Activated CD8-positive, alpha-beta memory T cell treated with anti-CD3 and anti-CD28 coated beads for 1 hour (primary cell): ENCODE measurements at places on chromosomes 7 and 10.

DNA sequence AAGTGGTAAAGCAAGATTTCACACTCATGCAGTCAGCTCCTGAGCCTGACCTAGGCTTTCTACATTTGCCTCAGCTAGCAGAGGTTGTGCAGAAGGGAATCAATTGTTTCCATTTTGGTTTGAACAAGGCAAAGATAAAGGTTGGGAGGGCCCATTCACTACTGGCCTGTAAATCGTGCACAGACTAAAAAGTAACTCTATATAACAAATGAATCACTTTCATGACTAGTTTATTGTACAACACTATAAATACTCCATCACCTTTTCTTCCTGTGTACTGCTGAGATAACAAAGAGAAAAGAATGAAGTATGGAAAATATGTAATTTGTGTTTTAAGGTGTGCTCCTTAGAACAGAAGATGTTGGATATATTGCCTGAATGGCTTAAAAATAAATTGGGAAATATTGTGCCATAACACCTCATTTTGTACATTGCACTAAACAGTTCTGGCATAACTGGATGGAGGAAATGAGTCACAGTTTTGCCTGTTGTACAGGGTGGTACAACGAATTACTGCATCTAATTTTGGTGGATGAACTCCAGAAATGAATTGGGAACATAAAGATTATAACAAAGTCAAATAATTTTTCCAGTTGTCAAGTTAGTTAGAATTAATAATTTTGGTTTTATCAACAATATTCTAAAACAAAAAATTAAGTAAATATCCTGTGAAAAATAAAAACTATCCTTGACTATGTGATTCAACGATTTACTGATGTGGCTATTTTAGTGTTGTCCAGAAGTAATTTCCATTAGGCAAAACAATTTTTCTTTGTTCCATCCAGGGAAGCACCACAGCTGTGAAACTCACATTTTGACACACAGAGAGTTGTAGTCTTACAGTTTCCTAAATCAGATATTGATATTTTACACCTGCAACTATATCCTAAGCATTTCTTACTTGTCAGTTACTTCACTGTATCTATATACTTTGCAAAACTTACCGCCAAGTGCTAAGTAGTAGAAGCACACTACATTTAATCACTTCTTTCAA is 18.0 kb downstream of the SEMA3C start:
- DNase-seq, result no peak

DNA sequence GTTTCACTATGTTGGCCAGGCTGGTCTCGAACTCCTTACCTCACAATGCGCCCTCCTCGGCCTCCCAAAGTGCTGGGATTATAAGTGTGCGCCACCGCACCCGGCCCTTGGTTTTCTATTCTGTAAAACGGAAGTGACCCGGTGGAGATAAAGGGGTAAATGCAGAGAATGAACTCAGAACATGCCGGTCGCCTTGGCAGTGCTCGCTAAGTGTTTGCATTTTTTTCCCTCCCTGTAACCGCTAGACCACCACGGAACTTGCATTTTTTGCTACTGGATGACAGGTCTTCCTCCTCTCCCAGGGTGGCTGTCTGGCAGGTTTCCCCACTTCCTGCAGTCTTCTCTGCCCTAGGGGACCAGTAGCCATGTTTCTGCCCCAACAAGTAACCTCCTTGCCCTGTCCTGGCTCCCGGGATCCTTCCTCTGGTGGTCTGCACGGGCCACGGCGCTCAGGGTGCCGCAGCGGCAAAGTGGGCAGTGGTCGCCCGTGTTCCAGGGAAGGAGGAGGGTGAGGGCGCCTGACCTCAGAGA is 18.8 kb upstream of the GNA12 start:
- DNase-seq, result no peak

- DNase-seq, result no peak
These were observed 144.0 kb upstream of the ITGB1 start for GRCh38 chr10:33102071-33102470.

- no peak for DNase-seq
These were observed 277.6 kb downstream of the KCNMA1 start for GRCh38 chr10:77359950-77360520.

GRCh38 chr7:37765872-37766525 is 82.4 kb upstream of the NME8 start:
- no peak for DNase-seq

DNA sequence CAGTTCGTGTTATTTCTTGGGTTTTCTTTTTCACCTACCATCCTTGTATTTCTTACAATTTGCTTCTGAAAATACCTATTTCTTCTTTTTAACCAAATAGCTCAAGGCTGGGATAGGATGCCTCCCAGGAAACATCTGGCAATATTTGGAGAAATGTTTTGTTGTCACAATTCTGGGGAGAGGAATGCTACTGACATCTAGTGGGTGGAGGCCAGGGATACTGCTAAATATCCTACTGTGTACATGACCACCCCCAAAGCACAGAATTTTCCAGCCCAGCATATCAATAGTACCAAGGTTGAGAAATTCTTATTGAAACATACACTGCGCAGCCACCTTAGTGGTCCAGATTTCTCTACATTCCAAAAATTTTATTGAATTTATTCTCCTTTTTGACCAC is 55.5 kb downstream of the CNTNAP2 start:
- DNase-seq, result no peak

DNA sequence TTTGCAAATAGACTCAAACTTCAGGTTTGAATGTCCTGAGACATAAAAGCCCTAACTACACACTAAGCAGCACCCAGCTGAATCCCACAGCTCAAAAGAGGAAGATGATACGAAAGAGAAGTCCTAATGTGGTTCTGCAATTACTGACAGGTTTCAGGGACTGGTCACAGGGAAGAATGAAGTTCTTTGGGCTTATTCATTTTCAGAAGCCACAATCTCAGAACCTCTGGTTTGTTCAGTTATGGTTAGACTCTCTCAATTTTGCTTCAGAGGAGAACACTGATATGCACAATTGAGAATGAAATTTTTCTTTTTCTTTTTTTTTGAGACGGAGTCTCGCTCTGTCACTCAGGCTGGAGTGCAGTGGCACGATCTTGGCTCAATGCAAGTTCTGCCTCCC is 94.6 kb upstream of the FAM180A start:
- no peak for DNase-seq

DNA sequence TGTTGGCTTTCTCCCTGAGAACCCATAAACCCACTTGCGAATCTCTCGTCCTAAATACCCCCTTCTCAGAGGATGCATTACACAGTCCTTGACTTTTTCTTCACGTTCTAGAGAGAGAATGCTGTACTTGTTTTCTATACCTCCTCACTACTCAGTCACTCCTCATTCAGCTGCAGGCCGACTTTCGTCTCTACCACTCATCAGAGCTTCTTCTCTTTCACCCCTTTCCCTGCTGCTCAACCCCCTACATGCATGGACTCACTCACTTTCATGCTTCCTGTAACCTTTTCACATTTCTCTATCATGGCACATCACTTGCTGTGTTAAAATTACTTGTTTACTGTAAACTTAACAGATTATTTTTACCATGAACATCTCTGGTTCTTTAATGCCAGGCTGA is 19.8 kb downstream of the MDFIC start:
- DNase-seq, result no peak

DNA sequence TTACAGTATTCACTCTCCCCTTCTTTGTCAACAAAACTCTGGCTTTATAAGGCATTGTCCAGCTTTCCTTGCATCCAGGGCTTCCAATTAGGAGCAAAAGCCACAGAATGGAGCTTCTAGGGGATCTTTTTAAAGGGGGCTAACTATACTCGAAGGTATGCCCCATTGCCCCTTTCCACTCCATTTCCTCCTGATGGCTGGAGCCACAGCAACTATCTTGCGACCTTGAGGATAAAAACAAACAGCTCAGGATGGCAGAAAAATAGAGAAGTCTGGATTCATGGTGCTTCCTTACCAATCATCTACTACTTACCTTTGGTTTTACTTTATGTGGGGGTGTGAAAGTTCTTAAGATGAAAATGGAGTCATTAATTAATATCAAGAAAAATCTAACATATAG is 206.3 kb upstream of the PODXL start:
- no peak for DNase-seq

DNA sequence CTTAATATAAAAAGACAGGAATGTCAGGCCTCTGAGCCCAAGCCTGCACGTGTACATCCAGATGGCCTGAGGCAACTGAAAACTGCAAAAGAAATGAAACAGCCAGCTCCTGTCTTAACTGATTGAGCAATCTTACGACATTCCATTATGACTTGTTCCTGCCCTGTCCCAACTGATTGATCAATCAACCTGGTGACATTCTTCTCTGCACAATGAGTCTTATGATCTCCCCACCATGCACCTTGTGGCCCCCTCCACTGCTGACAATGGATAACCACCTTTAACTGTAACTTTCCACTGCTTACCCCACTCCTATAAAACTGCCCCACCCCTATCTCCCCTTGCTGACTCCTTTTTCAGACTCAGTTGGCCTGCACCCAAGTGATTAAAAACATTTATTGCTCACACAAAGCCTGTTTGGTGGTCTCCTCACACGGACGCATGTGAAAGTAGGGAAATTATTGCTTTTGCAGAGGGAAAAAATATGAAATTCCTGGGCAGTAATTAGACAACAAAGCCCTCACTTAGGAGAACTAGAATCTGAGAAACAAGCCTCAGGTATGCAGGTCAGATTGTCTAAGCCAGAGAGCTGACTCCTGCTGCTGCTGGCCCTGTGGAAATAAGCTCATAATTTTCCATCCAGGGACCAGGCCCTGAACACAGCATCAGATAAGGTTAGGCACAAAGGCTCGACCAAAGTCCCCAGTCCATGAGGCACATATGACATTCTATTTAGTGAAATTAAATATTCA is 5.3 kb downstream of the CYP3A7 start:
- DNase-seq, result no peak

GRCh38 chr7:77747178-77747577 is 50.9 kb downstream of the RSBN1L start:
- DNase-seq, result no peak

DNA sequence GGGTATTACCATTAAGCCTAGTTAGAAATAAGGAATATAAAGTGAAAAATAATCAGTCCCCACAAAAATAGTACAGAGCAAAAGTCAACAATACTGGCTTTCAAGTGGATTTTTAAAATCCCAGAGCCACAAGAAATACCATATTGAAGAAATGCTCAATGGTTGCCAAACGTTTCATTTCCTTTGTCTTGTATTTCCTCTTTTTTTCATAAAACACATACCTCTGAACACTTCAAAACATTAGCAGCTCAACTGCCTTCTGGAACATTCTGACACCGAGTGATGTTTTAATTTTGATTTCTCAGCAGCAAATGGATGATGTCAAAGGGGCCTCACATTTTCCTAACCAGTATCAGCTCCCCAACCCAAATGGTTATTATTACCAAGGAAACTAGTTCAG is 10.5 kb downstream of the NOD1 start:
- DNase-seq, result no peak

GRCh38 chr7:37096341-37096740 is 352.3 kb downstream of the ELMO1 start:
- no peak for DNase-seq

DNA sequence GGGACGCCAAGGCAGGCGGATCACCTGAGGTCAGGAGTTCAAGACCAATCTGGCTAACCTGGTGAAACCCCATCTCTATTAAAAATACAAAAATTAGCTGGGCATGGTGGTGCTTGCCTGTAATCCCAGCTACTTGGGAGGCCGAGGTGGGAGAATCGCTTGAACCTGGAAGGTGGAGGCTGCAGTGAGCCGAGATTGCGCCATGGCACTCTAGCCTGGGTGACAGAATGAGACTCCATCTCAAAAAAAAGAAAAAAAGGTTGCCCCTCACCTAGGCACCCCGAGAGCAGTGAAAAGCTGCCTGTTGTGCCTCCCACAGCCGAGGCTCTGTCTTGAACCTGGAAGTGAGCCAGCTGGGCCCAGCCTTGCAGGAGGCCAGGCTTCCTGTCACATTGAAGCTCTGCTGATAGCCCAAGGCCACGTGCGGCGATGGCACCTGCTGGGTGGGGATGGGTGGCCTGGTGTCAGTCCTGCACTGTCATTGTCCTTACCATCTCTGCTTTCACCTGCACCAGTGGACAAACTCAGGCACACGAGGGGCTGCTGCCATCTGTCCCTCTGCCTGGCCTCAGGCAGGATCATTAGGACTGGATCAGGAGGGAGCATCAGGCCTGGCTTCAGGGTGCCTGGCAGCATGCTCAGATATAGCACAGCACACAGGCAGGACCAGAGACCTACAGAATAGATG is 37.8 kb downstream of the DNAJB12 start:
- DNase-seq, result no peak

GRCh38 chr10:6973899-6974298 is 393.8 kb upstream of the PRKCQ start:
- DNase-seq, result no peak

DNA sequence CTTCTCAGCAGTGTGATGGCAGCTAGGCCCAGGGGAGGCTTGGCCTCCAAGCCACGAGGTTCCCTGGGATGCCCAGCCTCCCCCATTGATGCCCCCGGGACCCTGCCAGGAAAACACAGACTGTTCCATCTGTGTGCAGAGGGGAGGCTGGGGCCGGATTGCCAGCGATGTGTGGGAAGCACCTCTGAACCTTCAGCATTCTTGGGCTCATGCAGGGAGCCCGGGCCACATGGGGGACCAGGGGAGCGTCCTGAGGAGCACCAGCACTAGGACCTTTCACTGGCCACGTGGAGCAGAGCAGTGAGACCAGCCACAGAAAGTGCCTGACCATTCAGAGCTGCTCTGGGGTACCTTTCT is 2.6 kb downstream of the IMPDH1 start:
- no peak for DNase-seq

DNA sequence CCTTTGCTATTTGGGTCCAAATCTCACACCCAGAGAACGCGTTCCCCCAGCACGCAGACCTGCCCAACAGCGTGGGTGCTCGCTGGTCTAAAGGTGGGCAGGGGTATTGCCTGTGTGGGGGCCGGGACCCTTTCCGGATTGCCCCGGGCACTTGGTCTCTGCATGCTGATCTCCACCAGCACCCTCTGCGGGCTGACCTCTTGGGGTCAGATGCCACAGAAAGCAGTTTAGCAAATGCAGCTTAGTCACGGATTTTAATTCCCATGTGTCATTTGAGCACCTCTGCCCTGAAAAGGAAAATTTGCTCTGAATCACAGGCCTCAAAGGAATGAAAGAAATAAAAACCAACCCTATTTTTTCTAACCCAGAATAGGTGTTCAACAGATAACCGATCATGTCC is 46.7 kb downstream of the PKD1L1 start:
- no peak for DNase-seq

GRCh38 chr10:17708821-17709220 is 43.2 kb upstream of the TMEM236 start:
- DNase-seq, result no peak

- DNase-seq, result no peak
These were observed 11.1 kb upstream of the SEC24C start for GRCh38 chr10:73732931-73733623.

- DNase-seq, result no peak
These were observed 70.4 kb downstream of the INPP5A start for GRCh38 chr10:132607961-132608495.

- DNase-seq, result no peak
These were observed 8.3 kb upstream of the ZNF783 start for GRCh38 chr7:149253665-149254064.

GRCh38 chr10:67936416-67936815 is 52.0 kb downstream of the SIRT1 start:
- DNase-seq, result no peak
